Endothelial cell (in vitro differentiated cells): ENCODE measurements at places on chromosomes 5 and 9. TPM values are rescaled to one million over a fixed set of nuclear protein-coding genes. Genes with fewer than 3 reads are reported as not detected.

- no peak for DNase-seq
- H3K36me3 ChIP-seq: no peaks in the 10 kb centered on the region
- H3K4me3 ChIP-seq: no peak overlapping the region
- H3K27ac ChIP-seq: no peak overlapping the region
These were observed 17.4 kb upstream of the SPDL1 start for GRCh38 chr5:169566202-169566601.

GRCh38 chr5:167049043-167049663, 1242.3 kb upstream of the WWC1 start:
- no peaks in the 10 kb centered on the region for H3K4me1 ChIP-seq
- H3K27ac ChIP-seq: no peak overlapping the region
- H3K4me3 ChIP-seq: no peak overlapping the region

- H3K27me3 ChIP-seq: no peaks in the 10 kb centered on the region
- no peaks in the 10 kb centered on the region for H3K4me1 ChIP-seq
- no peaks in the 10 kb centered on the region for H3K36me3 ChIP-seq
- no peak overlapping the region for H3K4me3 ChIP-seq
- DNase-seq: no peak
These were observed 36.1 kb downstream of the TMC1 start for GRCh38 chr9:72557549-72557948.

DNA sequence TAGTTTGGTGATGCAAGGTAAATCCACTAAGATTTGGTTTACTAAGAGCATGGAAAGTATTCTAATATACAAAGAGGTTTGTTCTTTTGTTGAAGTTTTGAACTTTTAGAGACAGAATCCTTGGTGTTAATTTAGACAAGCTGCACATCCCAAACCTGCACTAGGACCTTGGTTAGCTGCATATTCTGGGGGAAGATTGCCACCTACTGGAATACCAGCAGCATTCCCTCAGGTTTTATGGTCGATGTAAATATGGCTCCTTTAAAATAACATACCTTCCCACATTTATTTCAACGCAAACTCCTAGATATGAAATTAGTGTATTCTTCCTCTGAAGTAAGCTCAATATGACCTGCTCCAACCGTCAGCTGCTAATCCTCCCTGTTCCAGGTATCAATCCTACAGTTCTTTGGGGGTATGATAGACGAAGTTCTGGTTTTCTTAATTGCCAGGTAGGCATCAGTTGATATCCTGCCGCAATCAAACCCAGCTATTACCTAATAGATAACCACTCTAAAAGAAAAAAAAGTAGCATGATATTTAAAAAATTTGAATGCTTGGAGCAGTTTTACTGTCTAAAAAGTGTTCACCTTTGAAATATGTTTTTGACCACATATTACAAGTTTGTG, 624.1 kb downstream of the ISL1 start:
- no peaks in the 10 kb centered on the region for H3K4me1 ChIP-seq
- no peak overlapping the region for H3K27ac ChIP-seq
- no peaks in the 10 kb centered on the region for H3K36me3 ChIP-seq
- no peaks in the 10 kb centered on the region for H3K27me3 ChIP-seq

CHSY3 gene
- 21.2 TPM for total RNA-seq
